A549 treated with Hydrocortisone at 1 μM for 4 hours (cell line): ENCODE measurements at places on chromosomes 1 and 21. TPM values are rescaled to one million over a fixed set of nuclear protein-coding genes. Genes with fewer than 3 reads are reported as not detected.

The OR2T29 gene
- not detected in 5 replicates for total RNA-seq

The KRTAP19-3 gene
- total RNA-seq = not detected in 5 replicates

The PRAMEF11 gene
- total RNA-seq = not detected in 5 replicates

The NTMT2 gene
- not detected in 5 replicates for total RNA-seq

The NTRK1 gene
- 0.09 to 0.25 TPM (median 0.18 TPM) in 5 replicates for total RNA-seq

The TEKT2 gene
- 0.07 TPM in 1 of 5 replicates, not detected in the others for total RNA-seq

The CFHR1 gene
- 0.13 to 0.22 TPM (median 0.17 TPM) in 5 replicates for total RNA-seq

The RHCE gene
- 0.25 TPM in 1 of 5 replicates, not detected in the others for total RNA-seq

The GUCA2A gene
- total RNA-seq = 0.29 TPM in 1 of 5 replicates, not detected in the others

The MYOC gene
- total RNA-seq = not detected in 5 replicates
